ENCODE measurements at places on chromosomes 4 and X.

DNA sequence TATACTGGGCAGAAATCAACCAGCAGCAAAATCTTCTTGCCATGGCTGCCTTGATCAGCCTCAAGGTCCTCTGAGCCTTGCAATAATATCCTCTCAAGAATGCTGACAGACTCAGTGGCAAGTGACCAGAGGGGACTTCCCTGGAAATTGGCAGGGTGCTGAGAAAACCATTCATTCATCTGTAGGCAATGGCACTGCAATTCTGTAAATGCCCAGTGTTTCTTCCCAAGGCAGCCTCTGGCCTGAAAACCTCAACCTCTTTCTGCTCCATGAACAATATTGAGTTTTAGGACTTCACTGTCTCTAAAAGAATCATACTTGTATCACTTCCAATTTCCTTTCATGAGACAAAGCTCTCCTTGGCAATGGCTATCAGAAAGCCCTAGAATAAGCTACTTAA lies 754.3 kb upstream of the TENM3 start:
- DNase-seq, result no peak

- DNase-seq, result no peak
Measured at GRCh38 chrX:25108481-25108880, 92.7 kb upstream of the ARX start.

- no peak for DNase-seq
Measured at GRCh38 chrX:15448010-15448639, 45.0 kb downstream of the PIR start.

- DNase-seq, result no peak
Measured at GRCh38 chr4:45155081-45155777, 428.9 kb upstream of the GNPDA2 start.

DNA sequence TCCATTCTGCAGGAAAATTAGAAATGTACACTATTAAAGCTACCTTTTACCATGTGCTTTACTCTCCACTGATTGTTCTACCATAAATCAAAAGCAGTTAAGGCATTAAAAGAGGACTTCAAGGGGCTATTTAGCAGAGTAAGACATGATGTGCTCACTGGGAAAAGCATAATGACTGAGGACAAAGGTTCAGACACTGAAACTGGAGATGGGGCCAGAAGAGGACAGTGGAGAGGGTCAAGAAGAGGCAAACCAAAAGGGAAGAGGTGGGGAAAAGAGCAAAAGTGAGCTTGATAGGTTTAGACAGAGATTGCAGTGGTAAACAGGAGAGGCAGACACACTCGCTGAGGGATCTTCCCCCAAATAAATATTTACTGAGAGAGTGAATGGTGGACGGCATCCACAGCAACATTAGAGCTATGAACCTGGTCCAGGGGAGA lies 23.8 kb downstream of the SH3RF1 start:
- DNase-seq, result no peak

DNA sequence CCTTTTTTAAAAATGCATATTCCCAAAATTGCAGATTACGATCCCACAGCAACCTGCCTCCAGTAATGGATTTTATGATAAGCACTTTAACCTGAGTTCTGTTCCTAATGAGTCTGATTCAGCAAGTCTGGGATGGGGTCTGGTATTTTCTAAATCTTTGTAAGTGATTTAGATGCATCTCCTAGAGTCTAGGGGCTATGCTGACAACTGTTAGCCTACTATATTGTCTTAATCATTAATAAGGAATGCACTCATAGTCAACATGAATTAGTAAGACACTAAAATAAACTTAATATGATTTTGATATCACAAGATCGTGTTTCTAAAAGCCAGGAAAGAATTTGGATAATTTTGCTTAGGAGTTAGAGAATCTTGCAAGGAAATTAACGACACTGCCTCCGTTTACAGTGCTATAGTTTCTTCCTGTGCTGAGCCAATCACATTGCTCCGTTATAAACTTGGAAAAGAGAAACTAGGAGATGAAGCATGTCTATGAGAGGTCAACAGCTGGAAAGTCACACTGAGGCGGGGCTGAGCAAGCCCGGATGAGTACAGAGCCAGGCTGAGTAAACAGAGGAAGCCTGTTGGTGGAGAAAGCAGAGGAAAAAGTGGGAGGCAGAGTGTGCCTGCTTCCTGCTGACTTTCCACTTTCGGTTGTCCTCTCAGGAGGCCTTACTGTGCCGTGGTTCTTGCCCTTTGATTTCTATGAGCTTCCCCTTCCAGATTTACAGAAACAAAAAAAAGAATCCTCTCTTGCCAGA lies 5.4 kb downstream of the SCARB2 start:
- no peak for DNase-seq

DNA sequence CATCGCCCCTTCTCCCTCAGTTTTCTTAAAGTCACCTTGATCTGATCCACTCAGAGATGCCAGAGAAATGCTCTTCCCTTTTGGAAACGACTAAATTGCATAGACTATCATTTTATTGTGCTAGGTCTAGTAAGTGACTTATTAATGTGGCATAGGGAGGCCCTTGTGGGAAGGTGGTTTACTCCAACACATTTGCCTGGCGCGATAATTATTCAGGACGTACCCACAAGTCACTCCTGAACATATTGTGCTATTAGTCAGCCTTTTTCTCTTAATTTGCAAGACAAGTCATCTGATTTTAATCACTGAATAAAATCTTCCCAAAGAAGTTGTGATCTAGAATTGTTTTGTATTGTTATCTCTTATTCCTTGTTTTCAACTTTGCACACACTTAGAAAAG lies 7.6 kb downstream of the ENPEP start:
- DNase-seq, result no peak

DNA sequence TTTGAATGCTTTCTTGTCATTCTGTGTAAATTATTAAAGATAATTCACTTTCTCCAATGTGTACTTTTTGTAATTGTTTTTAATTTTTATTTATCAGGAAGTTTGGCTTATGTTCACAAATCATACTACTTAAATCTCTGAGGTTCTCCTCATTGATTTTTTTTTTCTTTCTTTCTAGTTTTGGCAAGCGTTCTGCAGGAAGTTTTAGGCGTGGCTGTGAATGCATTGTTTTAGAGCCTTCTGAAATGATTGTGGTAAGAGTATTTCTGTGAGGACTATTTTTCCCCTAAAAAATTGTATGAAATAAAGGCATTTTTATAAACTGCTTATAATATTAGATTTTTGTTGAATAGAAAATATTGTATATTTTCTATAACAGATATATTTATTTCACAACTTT lies 135.8 kb downstream of the RAPGEF2 start:
- DNase-seq, result no peak

DNA sequence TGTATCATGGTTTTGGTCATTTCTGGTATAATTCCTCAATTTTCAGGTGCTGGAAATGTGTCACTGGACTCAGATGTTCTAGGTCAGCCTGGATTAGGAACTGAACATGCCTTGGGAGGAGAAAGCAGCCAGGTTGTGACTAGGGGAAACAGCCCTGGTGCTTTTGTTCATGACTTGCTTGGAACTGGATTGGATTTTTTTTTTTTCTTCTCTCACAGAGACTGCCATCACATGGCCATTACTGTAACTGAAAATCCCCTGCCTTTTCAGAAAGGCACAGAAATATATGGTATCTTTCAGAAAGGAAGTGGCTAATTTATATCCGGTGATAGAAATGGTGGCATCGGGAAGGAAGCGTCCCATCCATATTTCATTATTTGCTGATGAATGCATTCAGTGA lies 34.6 kb downstream of the SEPTIN11 start:
- peak; percentile 58 for DNase-seq

GRCh38 chrX:38804682-38805431 lies 3.6 kb downstream of the MID1IP1 start:
- DNase-seq, result no peak

- no peak for DNase-seq
Measured at GRCh38 chr4:8821151-8821950, 50.3 kb downstream of the HMX1 start.

- DNase-seq, result no peak
Measured at GRCh38 chrX:133250184-133251100, 32.3 kb upstream of the TFDP3 start.

DNA sequence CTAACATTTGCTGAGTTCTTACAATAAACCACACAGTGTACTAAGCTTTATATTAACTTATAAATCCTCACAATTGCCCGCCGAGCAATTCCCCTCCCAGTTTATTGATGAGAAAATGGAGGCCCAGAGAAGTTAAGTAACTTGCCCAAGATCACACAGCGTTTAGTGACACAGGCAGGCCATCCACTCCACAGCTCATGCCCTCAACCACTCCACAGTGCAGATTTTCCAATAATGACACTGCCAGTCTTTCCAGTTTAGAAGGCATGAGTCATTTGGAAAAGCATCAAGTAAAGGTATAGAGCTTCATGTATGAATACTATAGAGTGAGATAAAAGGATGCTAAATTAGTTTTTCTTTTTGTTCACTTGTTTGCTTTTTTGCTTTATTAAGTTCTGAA lies 208.5 kb downstream of the CAMK2D start:
- DNase-seq, result no peak

DNA sequence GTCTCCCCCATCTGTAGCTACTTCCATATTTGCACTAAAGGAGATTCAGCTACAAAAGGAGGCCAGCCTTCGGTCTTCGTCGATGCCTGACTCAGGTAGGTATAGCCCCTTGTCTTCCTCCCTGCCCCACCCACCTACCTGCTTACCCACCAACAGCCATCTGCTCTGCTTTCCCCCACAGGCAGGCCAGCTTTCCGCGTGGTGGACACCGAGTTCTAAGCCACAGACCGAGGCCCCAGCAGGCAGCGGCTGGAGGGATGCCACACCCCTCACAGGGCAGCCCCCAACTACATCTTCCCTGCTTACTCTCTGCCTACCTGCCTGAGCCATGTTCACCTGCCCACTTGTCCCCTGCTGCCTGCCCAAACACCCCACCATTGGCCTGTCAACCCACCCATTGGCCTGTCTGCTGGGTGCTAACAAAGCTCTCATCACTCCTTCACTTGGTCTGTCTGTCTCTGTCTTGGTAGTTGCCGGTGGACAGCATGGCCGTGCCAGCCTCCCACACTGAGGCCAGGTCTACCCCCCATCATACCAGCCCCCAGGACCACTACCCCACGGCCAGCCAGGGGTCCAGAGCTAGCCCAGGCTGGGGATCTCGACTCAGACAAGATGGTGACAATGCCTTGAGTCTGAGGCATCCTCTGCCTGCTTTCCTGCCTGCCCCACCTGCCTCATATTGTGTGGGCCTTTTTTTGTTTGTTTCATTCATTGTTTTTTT lies 4.1 kb upstream of the USP11 start:
- no peak for DNase-seq

- DNase-seq, result no peak
Measured at GRCh38 chr4:26080870-26081628, 167.0 kb downstream of the SMIM20 start.

DNA sequence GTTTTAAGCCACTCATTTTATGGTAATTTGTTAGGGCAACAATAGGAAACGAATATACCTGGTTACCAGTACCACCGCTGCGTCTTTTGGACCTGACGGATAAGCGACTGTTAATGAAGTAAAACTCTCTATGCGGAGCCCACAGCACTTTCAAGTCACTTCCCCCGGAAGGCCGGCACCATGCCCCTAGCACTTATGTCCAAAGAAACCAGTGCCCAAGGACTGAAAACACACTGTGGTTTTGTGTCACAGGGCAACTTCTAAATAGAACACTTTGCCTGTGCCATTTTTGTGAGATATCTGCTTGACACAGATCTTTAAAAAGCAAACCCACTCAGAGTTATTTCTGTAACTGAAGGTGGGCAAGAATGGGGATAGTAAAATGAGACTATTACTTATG lies 22.7 kb downstream of the SH3KBP1 start:
- no peak for DNase-seq

- no peak for DNase-seq
Measured at GRCh38 chr4:108774809-108775530, 12.1 kb upstream of the ETNPPL start.

DNA sequence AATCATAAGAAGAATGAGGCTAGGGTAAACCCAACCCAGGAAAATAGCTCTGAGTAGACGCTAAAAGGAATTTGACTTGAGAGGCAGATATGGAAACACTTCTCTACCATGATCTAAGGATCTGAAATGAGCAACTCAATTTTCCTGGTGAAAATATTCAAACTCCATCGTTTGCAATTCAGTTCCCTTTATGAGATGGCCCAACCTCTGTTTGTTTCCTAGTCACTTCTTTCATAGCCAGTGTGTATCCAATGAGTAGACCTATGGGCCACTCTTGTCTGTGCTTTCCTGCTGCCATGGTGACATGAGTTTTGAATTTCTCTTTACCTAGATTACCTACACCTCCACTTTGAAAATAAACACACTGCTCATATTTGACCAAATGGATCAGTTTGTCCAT lies 176.2 kb upstream of the GPRIN3 start:
- no peak for DNase-seq

DNA sequence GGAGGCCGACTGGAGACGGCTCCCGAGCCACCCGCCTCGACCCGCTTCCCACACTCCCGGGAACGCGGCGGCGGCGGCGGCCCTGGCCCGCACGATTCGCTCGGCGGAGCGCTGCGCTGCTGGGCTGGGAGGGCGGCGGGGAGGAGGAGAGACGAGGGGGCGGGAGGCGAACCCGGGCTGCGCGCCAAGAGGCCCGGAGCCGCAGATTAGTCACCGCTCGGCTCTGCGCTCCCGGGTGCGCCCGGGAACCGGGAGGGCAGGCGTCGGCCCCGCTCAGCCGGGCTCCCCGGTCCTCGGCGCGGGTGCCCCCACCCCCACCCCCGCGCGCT lies 11.2 kb upstream of the BCOR start:
- DNase-seq, result peak; percentile 46

GRCh38 chrX:45445745-45446412 lies 245.2 kb upstream of the DIPK2B start:
- no peak for DNase-seq

DNA sequence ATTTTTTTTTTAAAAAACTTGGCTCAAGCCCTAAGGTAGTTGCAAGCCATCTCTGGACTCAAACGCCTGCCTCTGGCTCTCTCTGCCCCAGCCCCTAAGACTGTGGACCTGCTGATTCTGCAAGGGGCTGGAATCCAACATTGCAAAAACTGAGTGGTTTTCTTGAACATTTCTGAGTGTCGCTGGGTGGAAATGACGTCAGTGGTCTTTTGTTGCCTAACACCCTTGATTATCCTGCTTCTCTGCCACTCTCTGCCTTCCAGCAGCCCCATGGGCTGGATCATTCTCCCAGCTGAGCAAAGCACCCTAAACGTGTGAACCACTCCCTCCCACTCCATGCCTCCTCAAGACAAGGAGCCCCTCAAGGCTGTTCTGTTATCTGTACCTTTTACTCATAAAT lies 16.6 kb downstream of the BST1 start:
- DNase-seq, result no peak
